ENCODE measurements at places on chromosomes 12 and 14.

DNA sequence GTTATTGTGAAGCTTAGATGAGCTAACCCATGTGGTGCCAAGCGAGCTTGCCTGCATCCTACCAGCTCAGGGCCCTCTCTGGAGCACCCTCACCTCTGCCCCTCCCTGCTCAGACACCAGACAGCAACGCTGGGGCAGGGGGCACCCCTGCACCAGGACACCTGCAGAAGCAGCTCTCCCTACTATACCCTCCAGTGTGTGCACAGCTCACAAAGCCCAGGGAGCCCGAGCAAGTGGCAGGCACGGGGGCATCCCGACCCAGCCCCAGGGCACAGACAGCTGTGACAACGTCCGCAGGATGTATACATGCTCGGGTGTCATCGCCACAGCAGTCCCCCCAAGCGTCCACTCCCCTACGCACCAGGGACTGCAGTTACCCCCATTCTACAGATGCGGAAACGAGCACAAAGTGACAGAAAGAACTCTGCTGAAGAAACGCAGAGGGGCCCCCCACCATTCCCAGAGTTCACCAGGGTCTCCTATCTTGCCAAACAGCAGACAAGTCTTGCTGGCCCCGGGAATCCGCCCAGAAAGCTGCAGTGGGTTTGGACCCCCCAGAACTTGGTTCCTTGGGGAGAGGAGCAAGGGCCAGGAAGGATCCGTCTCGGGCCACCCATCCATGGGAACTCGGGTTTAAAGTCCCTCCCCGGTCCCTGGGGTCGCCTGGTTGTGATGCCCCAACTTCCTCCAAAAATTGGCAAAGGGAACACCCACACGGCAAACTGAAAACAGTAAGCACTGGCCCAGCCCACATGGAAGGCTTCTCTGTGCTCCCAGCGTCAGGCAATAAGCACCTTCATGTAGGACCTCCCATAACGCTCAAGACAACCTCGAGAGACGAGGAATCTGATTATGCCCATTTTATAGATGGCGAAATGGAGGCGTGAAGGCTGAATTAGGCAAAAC is 12.0 kb downstream of the NCOR2 start:
- DNase-seq, result no peak

- DNase-seq, result no peak
Measured at GRCh38 chr12:64782191-64782876, 23.1 kb upstream of the GNS start.

- no peak for DNase-seq
Measured at GRCh38 chr14:103544388-103545218, 15.6 kb downstream of the TRMT61A start.

DNA sequence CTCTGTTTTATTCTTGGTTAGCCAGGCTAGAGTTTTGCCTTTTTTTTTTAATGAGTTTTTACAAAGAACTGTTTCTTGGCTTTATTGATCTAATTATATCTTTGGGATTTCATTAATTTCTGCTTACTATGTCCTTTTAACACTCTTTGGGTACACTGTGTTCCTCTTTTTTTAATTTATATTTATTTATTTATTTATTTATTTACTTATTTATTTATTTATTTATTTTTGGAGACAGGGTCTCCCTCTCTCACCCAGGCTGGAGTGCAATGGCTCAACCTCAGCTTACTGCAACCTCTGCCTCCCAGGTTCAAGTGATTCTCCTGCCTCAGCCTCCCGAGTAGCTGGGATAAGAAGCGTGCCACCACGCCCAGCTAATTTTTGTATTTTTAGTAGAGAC is 15.1 kb upstream of the MARK3 start:
- DNase-seq, result no peak

GRCh38 chr12:57161491-57161890 is 14.1 kb upstream of the LRP1-AS start:
- DNase-seq, result peak; percentile 67

- DNase-seq, result no peak
Measured at GRCh38 chr14:95334044-95334443, 14.3 kb upstream of the CLMN start.

DNA sequence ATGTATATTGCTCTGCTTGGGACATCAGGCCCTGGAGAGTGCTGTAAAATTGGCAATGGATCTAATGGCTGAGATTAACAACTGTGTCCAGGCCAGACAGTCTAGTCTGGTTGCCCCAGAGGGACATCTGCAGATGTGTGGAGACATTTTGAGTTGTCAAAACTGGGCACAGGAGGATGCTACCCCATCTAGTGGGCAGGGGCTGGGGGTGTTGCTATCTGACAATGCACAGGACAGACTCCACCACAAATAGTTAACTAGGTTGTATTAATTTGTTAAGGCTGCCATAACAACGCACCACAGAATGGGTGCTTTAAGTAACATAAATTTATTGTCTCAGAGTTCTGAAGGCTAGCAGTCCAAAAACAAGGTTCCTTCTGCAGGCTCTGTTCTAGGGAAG is 302.5 kb upstream of the AMIGO2 start:
- no peak for DNase-seq

- DNase-seq, result no peak
Measured at GRCh38 chr12:104059963-104060362, 4.4 kb upstream of the HCFC2 start.

DNA sequence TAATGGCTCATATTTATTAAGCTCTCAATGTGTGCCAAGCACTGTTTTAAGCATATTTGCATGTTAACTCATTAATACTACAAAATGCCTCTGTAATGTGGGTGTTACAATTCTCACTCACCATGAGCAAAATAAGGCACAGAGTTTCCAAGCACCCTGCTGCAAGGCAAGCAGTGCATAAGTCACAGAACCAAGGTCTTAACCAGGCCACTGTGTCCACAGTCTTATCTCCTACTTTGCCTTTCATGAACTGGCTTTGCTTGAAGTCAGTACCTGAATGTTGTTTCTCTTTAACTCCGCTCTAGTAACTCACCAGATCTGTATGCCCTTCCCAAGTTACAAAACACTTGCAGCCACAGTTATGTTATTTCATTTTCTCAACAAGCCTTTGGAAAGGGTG is 1372.7 kb downstream of the AACS start:
- DNase-seq, result no peak

GRCh38 chr14:31834616-31835015 is 242.5 kb upstream of the ARHGAP5 start:
- peak; percentile 52 for DNase-seq

DNA sequence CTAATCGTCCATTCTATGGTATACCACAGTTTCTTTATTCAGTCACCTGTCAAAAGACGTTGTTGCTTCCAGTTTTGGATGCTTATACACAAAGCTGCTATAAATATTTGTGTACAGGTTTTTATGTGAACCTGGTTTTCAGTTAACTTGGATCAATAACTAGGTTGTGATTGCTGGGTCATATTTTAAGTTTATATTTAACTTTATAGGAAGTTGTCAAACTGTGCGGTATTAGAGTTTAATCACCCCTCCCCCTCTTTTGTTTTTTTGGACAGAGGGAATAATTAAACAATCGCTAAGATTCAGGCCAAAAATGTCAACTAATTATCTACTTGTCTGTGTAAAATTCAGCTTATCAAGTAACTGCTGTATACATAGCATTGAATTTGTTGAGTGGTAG is 34.3 kb downstream of the SCN8A start:
- no peak for DNase-seq

DNA sequence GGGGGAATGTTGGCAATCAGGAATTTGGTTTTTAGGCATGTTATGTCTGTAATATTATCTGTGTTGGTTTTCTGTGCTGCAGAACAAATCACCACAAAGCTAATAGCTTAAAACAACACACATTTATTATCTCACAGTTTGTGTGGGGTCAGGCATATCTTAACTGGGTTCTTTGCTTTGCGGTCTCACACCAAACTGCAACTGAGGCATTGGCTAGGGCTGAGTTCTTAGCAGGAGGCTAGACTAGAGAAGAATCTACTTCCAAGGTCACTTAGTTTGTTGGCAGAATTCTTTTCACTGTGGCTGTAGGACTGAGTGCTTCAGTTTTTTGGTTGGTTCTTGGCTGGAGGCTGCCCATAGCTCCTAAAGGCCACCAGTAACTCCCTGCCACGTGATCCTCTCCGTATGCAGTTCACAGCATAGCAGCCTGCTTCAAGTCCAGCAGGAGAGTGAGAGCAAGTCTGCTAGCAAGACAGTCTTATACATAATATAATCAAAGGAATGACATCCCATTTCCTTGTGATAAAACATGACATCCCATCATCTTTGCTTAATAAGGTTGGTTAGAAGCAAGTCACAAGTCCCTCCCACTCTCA is 21.6 kb downstream of the ATF1 start:
- DNase-seq, result peak; percentile 27

DNA sequence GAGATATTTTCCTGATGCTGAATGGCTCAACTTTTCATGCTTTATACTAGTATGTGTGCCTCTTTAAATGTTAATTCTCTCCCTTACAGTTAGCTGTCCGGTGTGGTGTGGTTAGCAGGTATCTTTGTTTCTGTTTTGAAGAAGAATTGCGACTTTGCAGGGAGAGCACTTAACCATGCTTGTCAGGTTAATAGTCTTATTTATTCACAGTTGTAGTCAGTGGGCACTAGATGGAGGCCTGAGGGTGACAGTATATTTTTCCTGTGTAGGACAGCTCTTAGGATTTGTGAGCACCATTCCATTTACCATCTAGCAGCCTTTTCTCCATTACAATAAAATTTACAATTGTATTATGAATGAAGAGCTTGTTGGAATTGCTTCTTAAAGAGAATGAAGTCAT is 34.9 kb downstream of the PDE3A start:
- no peak for DNase-seq

GRCh38 chr14:92160619-92161018 is 38.9 kb downstream of the CPSF2 start:
- peak; percentile 91 for DNase-seq

DNA sequence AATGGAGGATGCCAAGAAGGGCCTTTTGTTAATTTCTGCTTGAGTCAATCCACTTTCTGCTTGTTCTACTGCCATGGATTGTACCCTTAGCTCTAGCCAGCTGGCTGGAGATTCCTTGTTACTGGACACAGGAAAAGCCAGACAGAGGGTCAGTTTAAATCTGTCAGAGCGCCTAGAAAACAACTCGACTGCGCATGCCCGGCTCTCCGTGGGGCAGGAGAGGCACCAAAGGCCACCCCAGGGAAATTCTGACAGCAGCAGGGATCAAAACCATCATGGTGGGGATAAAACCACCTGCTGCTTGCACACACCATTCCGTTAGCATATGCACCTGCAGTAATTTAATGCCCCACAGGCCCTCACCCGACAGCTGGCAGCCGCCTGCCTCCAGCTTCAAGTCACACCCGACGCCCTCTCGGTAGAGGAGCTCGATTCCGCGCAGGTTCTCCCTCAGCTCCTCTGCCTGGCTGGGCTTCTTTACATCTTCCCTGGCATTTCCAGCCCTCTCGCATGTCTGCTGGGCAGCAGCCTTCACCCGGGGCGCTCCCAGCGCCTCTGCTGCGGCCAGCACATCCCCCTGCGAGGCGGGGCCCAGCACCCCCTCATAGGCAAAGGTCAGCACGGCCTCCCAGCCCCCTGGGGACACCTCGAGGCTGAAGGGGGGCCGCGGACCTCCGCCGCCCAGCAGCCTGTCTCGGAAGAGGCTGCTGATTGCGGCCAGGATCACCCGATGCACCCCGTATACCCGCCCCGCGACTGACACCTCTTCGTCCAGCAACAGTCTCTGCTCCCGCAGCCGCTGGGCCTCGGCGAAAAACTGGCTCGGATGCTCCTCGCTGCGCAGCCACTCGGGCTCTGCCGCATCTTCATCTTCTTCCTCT is 1.0 kb downstream of the KLHL33 start:
- no peak for DNase-seq

GRCh38 chr14:82710267-82710841 is 1176.7 kb upstream of the SEL1L start:
- peak; percentile 61 for DNase-seq

- peak; percentile 82 for DNase-seq
Measured at GRCh38 chr14:96574633-96575632, 72.8 kb downstream of the PAPOLA start.

- no peak for DNase-seq
Measured at GRCh38 chr12:117622087-117622486, 260.7 kb upstream of the NOS1 start.

DNA sequence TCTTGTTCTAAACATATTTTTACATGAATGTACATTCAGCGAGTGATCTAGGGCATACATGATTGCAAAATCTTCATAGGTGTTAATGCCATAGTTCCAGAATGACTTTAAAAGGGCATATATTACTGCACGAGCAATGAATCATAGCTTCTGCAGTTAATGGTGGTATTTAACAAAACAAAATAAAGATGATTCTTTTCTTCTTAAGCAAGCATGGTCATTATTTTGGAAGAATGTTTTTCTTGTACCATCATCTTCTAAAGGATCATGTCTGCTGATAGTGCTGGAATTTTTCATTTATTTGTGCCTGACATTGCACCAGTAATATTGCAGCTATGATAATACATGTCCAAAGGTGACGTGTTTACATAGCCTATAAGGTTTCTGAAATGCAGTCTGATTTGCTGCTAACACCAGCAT is 388.6 kb downstream of the CCDC91 start:
- peak; percentile 52 for DNase-seq

DNA sequence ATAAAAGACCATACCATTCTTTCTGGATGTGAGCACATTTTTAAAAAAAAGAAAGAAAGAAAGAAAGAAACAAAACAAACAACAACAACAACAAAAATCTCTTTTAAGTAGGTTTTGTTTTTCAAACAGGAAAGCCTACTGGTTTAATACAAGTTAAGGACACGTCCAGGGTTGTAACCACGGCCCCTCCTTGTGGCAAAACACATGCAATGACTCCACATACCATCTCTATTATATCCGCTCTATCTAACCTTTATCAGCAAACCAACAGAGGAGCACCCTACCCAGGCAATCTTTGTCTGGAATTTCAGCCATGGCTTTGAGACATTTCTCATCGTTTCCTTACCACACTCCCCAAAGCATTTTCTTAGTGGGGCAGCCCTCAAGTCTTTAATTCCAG is 360.5 kb upstream of the TMPO start:
- DNase-seq, result no peak

- DNase-seq, result no peak
Measured at GRCh38 chr12:75529316-75529715, 17.9 kb upstream of the KRR1 start.

DNA sequence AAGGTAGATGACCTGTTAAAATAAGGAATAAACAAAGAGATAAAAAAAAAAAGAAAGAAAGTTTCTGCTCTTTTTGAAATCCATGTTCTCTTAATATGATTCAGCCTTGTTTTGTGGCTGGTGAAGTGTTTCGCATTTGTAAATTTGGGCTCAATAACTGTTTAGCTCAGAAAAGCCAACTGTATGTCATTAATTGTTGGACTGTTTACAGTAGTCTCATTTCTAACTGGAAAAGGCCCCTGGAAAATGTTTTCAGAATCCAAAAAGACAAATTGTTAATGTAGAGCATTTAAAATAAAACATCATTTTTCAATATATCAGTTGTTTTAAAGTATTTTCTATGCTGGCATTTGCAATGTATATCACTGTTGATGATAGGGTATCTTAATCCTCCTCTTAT is 47.4 kb upstream of the DYRK2 start:
- no peak for DNase-seq
